NCI-H2081 (cell line): ENCODE measurements at places on chromosomes 2 and 18.

DNA sequence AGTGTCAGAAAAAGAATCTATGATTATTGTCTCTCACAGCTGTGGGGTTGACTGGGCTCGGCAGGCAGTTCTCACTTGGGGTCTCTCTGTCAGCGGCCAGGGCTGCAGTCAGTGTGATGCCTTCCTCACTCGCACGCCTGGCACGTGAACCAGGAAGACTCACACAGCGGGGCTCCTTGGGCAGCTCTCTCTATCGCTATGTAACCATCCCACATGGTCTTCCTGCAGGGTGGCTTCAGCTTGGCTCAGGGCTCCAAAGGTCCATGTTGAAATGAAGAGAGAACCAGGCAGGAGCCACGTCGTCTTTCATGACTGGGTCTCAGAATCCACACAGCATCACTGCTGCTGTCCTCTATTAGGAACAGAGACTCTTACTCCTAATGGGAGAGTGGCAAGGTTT lies 30.6 kb upstream of the SLC1A4 start:
- DNase-seq: no peak

GRCh38 chr2:29821591-29821990 lies 99.8 kb downstream of the ALK start:
- no peak for DNase-seq

- no peak for DNase-seq
Observed at GRCh38 chr2:190302052-190302451, 17.6 kb downstream of the HIBCH start.

DNA sequence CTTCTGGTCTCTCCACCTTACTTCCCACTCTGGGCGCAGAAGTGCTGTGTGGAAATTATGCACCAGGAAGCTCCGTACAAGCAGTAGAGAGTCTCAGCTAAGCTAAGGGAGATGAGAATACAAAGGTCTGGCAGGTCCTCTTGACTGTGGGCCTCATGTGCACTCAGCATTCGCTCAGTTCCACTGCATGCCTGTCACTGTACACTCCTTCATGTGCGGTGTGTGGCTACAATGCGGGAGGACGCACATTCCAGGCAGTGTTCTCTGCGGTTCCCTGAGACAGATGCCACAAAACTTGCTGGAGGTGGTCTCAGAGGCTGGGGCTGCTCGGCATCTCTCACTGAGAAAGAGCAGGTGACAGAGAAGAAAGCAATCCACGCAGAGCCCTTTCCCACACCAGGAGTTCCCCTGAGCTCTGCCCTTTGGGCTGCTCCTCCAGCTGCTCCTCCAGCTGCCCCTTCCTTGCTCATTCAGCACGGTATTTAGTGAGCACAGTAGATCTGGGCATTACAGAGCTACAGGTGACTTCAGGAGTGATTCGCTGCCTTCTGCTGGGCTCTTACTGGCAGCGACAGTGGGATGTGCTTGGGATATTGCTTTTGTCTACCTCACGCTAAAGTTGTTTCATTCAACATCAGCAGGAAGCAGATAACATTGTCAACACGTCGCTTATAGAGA lies 176.6 kb downstream of the SH3RF3 start:
- no peak for DNase-seq

GRCh38 chr2:238597638-238598528 lies 171.2 kb downstream of the ASB1 start:
- DNase-seq: no peak

DNA sequence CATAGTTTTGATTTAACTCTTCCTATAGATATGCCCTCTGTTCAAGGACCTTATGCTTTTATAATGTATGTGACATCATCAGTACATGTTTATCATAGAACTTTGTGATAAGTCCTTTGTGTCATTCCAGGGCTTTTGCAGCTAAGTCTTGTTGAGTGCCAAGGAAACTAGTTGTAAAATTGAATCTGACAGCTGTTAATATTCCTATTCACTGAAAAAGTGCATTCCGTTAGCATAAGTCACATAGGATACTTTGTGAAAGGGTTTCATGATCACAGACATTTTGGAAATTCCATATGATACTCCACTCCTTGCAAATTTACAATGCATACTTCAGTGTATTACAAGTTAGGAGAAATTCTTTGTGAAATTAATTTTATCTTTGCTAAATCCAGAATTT lies 503.4 kb downstream of the CCDC85A start:
- no peak for DNase-seq
